SK-N-SH (cell line): ENCODE measurements at places on chromosomes 6 and 20.

DNA sequence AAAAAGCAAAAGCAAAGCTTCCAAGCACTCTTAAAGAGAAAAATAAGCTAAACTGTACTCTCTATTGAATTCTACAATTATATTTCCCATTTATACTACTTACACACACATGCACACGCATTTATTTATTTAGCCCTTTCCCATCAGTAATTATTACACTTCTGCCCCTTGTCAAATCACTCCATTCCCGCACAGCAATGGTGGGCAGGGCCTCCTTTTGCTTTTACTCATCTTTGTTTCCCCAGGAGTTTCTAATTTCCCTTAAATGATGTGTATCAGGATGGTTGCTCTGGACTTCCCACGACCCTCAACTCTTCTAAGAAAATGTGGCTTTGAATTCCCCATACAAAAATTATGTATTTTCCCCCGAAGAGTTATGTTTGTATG, 19.9 kb downstream of the PXT1 start:
- H3K36me3 ChIP-seq, result no peaks in the 10 kb centered on the region
- peak; percentile 33 for DNase-seq
- no peaks in the 10 kb centered on the region for H3K27me3 ChIP-seq
- H3K4me3 ChIP-seq, result peak overlapping the region; percentile 62
- H3K27ac ChIP-seq, result peak overlapping the region; percentile 74

DNA sequence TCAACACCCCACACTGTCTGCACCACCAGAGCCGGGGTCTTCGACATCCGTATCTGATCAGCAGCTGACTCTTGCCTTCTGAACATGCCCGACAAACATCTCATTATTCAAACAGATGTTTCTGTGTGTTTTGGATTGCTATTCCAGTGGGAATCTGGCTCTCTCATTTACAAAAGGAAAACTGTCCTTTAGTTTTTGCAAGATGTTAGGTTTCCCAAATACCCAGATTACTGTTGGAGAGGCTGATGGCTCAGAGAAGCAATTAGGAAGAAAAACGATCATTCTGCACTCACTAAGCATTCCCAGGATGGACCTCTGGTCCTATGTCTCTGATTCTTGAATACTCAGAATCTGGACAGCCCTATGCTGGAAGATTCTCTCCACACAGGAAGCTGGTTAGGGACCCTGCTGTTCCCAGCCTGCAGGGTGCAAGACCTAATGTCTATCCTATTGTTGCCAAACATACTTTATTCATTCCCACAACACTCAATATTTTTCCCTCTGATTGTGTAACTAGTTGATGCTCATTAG, 532.9 kb downstream of the CDH26 start:
- H3K27ac ChIP-seq, result no peak overlapping the region
- H3K4me1 ChIP-seq, result no peaks in the 10 kb centered on the region; the same call in 1 of the 2 replicates
- no peaks in the 10 kb centered on the region for H3K27me3 ChIP-seq
- no peak for DNase-seq
- H3K36me3 ChIP-seq, result no peaks in the 10 kb centered on the region

GRCh38 chr20:19778404-19778803, 20.3 kb downstream of the RIN2 start:
- H3K27me3 ChIP-seq, result no peaks in the 10 kb centered on the region
- DNase-seq, result no peak
- H3K27ac ChIP-seq, result no peak overlapping the region
- no peaks in the 10 kb centered on the region for H3K36me3 ChIP-seq
- H3K4me1 ChIP-seq, result no peaks in the 10 kb centered on the region

DNA sequence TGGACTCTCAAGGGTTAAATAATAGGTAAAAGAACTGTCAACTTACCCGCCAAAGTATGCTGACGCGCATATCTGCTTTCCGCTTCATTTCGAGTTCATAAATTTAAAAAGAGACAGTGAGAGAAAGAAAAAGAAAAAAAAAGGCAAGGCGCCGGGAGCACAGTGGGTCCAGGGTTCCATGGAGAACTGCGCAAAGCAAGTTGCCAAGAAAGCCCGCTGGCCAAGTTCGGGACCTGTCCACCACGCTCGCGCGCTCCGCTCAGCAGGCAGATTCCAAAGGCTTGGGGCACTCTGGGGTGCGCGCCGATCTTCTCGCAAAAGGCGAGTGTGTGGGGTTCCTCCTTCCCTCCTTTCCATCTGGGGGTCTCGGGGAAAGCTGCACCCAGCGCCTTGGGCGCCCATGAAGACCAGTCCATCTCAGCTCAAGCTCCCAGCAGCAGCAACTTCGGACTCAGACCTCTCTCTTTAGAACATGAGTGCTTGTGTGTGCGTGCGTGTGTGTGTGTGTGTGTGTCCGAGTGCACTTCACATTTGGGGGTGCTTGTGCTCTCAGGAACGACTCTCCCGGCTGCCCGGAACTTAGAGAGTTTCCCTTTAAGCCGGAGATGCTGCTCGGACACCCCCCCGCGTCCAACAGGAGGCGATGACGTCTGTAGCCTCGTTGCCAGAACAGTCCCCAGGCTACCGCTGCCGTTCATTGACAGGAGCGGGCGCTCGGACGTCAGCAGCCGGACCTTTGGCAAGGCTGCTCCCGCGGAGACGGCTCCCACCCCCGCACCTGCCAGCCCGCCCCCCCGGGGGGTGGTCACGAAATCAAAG, 180.0 kb downstream of the TBXT start:
- DNase-seq, result peak; percentile 90
- peak overlapping the region; percentile 45; the same call in 1 of the 2 replicates for H3K4me3 ChIP-seq
- H3K4me1 ChIP-seq, result no peaks in the 10 kb centered on the region

DNA sequence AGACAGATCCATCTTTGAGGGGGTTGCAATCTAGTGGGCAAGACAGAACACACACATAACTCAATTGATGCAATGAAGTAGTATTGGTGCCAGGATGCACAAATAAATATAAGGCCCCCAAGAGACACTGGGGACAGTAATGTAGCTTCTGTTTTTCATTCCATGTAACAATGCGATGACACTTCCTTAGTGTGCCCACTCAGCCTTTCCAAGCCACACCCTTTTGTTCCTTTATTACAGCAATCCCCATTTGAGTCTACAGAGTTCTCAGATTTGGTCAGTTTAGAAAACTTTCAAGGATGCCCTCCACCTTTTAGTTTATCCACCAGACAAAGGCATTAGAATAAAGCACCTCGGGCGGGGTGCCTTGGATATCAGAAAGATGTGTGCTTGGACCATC, 15.5 kb downstream of the TGM3 start:
- H3K27ac ChIP-seq, result no peak overlapping the region
- H3K27me3 ChIP-seq, result no peaks in the 10 kb centered on the region
- no peak for DNase-seq
- H3K36me3 ChIP-seq, result no peaks in the 10 kb centered on the region

GRCh38 chr6:33967265-33967767, 163.5 kb upstream of the MLN start:
- no peak for DNase-seq
- H3K27me3 ChIP-seq, result no peaks in the 10 kb centered on the region
- H3K36me3 ChIP-seq, result no peaks in the 10 kb centered on the region
- H3K4me1 ChIP-seq, result no peaks in the 10 kb centered on the region
